Ureter (tissue), 1 donor: ENCODE measurements at places on chromosomes 7 and 10. TPM values are rescaled to one million over a fixed set of nuclear protein-coding genes. Genes with fewer than 3 reads are reported as not detected.

GRCh38 chr7:5437987-5438386 is 14.4 kb upstream of the TNRC18 start:
- DNase-seq = no peak

DNA sequence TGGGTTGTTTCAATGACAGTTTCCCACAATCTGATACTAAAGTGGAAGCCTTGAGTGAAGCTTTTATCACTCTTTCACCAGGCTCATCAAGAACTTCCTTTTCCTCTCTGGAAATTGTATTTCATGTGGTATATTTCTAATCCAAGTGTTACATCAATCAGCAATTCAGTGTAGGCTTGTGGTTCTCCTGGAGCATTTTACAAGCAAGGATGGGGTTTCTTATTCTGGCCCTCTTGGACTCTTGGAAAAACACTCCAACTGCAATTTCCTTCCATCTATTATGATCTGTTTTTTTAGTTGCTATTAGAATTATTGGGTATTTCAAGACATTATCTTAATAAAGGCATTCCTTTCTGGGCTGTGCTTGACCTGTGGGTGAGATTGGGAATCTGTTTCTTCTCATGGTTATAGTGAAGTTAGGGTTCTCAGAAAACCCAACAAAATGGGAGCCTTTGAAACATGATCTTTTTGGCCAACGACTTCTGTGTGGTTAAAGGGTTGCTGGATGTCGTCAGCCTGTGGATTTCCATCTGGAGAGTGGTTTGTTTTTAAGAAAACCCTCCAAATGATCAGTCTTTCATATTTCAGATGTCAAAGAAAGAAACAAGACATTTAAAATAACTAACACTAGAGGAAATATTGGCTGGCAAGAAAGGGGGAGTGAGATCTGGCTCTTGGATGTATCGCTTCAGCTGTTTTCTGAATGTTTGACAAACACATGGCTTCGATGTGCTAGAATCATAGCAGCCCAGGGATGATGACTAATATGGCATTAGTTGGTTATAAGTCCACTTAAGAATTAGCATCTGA is 540.2 kb downstream of the LRMDA start:
- no peak for DNase-seq

The TRIL gene
- 1.6 TPM for total RNA-seq

- DNase-seq = no peak
Observed at GRCh38 chr10:75070476-75070875, 41.0 kb upstream of the SAMD8 start.

DNA sequence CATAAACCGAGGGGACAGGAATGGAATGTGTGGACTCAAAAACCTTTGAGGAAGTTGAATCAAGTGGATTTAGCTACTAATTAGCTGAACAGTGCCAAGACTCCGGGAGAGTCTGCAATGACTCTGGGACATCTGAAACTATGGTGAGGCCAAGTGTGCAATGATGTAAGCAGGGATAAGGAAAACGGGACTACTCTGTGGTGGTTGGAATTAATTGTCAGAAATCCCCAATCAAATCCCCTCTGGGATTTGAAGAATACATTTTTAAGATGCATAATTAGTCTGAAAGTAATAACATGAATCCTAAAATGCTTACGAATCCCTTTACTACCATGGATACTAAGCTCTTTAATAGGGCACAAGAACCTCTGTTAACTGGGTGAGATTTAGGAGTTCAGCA is 602.8 kb downstream of the NRG3 start:
- no peak for DNase-seq

DNA sequence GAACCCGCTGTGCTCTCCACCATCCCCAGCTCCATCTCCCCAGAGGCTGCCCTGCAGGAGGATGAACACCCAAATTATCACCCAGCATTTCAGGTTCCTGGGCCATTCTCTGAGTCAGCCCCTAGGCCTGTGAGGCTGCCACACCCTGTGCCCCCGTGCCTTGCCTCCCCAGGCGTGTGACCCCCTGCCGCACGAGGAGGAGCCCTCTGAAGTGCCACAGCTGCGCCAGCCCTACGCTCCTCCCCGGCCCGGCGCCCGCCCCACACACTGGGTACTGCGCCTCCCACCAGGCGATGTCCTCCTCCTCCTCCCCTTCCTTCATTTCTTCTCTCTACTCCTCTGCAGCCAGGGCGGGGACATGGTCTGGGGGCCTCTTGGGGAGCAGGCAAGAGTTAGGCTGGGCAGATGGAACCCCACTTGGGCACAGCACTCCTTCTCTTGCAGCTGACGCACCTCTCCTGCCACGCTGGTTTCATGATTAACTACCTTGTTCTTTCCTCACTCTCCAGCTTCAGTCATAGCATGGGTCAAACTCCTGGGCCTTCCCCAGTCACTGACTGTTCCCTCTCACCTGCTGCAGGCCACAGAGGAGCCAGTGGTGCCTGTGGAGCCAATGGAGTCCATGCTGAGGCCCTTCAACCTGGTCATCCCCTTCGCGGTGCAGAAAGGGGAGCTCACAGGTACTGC is 12.7 kb upstream of the ATP6V1F start:
- DNase-seq = no peak

- DNase-seq = no peak
Observed at GRCh38 chr7:82360591-82361368, 82.8 kb downstream of the CACNA2D1 start.

The POP7 gene
- total RNA-seq = 28.0 TPM
